Activated T-cell treated with anti-CD3 and anti-CD28 coated beads for 24 hours (primary cell): ENCODE measurements at places on chromosomes 6 and 20.
A peak's percentile ranks its signal among the peaks of the same experiment; 100 is the strongest.

- no peak for DNase-seq
These were observed 751.2 kb downstream of the HDGFL1 start for GRCh38 chr6:23320471-23321015.

GRCh38 chr6:16839631-16840179, 78.4 kb upstream of the ATXN1 start:
- no peak for DNase-seq

GRCh38 chr6:69861986-69862385, 4.4 kb upstream of the COL19A1 start:
- no peak for DNase-seq

DNA sequence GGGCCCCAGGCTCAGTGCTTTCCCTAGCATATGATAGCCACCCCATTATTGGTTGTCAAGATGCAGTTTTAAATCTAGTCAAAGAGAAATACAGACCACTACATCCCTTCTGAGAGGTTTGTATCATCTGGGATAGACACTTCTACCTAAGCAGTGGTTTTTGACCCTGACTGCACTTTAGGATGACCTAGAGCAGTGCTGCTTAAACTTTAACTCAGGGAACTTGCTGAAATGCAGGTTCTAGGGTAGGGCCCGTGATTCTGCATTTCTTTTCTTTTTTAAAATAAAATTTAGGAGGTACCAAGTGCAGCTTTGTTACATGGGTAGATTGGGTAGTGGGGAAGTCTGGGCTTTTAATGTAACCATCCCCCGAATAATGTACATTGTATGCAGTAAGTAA, 18.7 kb downstream of the TM9SF4 start:
- DNase-seq, result no peak

- DNase-seq, result no peak
These were observed 241.1 kb upstream of the TSHZ2 start for GRCh38 chr20:52731093-52731492.

GRCh38 chr6:121971931-121972335, 427.5 kb upstream of the HSF2 start:
- no peak for DNase-seq

DNA sequence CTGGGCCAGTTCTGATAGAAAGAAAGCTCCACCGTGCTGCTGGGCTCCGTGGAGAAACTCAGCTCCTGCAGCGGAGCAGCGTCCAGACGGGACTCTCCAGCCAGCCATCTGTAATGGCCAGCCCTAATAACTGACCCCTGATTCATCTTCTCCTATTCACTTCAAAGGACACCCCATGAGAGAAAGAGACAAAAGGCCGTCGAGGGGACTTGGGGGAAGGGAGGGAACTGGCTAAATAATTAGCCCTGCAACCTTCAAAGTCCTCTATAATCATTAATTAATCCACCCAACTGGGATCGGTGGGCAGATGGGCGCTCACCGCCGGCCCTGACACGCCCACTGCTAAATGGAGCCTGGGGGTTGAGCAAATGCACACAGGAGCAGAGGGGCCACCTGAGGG, 512.4 kb downstream of the CD83 start:
- no peak for DNase-seq

DNA sequence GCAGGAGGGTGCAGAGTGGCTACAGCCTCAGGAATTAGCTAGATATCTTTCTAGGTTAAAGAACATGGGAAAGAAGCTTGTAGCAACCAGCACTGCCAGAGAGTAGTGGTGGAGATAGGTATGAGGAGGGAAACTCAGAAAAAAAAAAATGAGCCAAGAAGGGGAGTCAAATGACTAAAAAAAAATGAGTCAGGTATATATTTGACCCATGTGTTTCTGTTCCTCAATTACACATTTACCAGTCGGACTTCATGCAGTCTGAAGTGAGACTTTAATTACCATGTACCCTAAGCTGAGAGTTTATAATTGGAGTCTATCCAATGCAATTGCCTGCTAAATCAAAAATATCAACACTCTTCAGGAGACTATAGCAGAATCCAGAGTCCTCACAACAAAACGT, 964.6 kb downstream of the HACE1 start:
- no peak for DNase-seq

DNA sequence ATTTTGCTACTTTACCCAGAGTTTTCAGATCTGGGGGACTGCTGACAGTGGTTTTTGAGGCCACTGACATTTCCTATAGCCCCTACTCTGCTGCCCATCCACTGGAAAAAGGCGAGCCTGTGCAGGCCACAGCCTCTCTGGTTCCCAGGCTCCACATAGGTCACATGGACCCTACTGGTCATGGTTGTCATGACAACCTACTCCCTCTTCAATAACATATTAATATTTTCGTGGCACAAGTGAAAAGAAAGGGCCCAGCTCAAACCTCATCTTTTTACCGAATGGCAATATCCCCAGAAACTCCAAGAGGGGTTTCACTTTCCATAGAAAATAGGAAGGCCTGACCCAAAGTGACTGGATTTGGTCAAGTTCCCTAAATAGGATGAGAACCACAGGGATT, 11.0 kb upstream of the FOXO3 start:
- no peak for DNase-seq

DNA sequence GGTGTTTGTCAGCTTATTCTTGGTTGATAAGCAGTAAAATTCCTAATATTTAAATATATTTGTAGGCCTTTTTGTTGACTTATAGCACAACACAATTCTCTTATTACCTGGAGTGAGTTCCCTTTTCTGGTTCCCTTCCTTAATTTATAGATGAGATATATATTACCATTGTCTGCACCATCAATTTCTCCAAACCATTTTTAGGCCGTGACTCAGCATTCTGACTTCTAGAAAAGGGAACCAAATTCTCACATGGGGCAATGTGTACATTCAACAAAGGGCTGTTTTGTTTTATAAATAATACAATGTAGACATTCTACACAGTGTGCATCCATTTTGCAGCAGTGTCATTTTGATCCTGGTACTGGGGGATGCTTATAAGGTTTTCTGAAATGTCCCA, 52.8 kb downstream of the NCOA7 start:
- no peak for DNase-seq

DNA sequence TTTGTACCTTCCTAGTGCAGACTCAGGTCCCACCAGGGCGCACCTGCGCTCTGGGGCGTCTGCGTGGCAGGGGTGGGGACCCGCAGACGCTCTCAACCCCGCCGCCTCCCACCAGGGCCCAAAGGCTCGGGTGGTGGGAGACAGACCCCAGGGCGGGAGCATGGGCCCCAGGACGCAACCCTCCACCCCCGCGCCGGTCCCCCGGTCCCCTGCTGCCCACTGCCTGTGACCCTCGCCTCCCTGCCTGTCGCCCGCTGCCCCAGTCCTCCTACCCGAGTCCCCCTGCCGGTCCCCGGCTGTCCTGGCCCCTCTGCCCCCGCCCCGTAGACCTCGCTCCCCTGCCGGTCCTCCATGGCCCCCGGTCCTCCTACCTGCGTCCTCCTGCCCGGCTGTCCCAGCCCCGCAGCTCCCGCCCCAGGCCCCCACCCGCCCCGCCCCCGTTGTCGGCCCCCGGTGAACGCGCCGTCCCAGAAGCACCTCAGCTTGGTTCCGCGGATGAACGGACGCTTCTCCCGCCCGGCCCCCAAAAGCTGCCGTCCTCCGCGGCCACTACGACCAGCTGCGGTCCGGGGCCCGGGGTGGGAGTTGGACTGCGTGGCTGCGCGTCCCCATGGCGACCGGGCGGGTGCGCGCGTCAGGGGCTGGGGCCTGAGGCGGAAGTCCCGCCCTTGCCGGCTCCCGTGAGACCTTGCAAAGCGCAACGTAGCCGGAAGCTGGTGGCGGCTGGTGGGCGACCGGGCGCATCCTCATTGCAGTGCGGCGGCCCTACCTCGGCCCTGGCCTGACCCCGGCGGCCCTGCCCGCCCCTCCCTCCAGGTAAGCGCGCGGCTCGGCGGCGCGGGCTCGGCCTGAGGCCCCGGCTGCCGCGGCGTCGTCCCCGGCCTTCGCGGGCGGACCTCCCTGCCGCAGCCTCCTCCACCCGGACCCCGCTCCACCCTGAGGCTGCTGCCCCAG, at the start of gene ARFGAP1:
Gene ARFGAP1 (plus strand): TSS at position 709 of the 954 bp plus-strand sequence. CDS start 2,768 bp downstream, outside the sequence.
- peak; percentile 85 for DNase-seq

- DNase-seq, result no peak
These were observed 34.4 kb upstream of the PTPN1 start for GRCh38 chr20:50475681-50476292.

GRCh38 chr20:39503902-39504709, 542.0 kb downstream of the DHX35 start:
- DNase-seq, result no peak

DNA sequence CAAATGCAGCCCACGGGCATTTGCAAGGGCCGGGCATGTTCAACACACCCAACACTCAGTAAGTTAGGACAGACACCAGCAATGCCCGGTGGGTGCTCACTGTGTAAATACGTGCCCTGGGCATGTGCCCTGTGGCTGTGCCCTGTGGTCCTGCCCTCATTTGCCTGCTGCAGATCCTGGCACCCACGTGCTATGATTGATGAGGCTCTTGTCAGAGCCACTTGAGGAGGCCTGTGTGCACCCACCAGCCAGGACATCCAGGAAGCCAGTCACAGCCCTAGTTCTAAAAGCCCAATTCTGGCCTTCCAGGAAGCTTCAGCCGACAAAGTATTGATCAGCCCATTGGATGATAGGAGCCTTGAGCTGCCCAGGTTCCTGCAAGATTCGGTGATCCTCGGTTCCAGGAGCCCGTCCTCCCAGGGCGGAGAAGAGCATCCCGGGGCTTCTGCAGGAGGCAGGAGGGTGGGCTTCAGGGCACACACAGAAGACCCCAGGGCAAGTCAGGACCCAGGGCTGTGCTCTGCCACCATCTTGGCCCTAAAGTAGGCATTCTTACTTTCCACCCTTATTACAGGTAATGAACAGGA, 223.9 kb downstream of the PREX1 start:
- DNase-seq, result no peak

- DNase-seq, result no peak
These were observed 27.6 kb downstream of the KIF25 start for GRCh38 chr6:168024951-168025510.

DNA sequence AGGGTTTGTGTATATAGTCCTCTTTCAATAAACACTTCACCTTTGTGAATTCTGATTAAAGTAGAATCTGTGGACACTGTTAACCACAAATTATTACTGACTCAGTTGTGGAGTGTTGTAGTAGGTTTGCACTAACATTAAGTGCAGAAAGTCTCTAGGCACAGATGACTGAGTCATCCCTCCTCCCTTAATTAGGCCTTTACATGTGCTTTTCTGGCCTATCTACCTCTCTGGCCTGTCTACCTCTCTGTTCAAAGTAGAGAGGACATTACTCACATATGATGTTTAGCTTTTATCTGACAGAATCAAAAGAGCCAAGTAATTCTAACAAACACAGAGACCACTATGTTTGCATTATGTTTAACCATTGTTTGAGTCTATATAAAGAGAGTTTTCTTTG, 783.0 kb downstream of the TENT5A start:
- DNase-seq, result no peak

DNA sequence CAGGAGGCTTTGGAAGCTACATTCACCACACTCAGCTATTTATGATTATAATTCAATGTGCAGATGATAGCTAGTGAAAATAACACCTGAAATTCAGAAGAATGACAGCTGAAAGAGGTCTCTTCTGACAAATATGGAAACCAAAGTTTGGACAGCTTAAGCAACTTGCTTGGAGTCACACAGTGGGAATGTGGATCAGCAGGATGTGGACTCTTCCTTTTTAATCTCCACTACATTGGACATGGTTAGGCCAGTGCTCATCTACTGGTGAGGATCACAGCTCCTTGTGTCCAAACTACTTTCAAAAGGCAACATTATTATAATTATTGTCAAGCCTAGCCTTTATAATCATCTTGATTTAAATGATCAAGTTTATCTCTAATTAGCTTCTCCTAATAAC, 10.4 kb downstream of the TRAPPC3L start:
- DNase-seq, result no peak

DNA sequence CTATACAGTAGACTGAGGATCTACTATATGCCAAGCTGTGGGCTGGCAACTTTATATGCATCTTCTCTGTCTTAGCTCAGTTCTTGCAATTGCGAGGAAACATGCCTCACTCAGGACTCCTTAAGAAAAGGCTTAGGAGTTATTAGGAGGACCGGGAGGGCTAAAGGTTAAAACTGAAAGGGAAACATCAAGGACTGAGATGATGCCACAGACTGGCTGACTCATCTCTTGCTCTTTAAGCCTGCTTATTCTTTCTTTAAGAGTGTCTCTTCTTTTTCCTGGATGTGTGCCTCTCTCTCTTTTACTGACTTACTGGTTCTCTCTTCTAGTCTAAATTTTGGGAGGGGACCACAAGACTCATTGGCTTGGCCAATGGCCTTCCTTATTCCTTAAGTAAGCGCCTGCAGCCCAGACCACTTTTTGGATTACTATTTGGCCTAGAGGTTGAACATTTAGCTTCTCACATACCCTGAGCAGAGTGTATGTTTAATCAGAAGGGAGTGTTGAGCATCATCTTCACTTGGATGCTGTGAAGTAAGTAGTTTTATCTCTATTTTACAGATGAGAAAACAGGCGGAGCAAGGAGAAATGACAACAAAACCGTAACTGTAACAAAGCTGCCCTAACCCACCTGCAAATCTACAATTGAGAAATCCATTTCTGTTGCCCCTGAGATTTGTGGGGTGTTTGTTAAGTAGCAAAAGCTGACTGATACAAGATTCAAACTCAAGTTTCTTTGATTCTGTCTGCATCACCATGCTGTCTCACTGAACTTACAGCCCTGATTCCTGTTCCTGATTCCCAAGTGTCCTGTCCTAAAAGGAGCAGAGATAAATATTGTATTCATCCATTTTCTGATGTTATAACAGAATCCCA, 7.2 kb upstream of the SDC4 start:
- DNase-seq, result no peak

DNA sequence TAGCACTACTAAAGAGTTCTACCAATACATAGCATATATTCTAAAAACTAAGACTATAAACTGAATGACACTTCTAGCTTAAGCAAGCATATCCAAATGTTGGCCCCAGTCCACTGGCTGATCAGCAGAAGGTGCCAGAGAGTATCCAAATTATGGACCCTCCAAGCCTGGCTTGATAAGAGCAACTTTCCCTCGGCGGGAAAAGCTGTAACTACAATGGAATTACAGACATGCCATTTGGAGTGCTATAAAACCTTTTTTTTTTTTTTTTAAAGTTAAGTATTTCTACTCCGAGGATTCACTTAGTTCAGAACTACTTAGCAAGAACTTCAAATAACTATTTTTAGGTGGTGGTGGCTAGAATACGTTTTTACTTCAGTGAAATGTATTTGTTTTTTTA, 94.6 kb downstream of the EPB41L2 start:
- no peak for DNase-seq

- DNase-seq, result no peak
These were observed 138.1 kb downstream of the SOBP start for GRCh38 chr6:107627969-107628368.

GRCh38 chr6:124719913-124720312, 242.3 kb upstream of the RNF217 start:
- no peak for DNase-seq

DNA sequence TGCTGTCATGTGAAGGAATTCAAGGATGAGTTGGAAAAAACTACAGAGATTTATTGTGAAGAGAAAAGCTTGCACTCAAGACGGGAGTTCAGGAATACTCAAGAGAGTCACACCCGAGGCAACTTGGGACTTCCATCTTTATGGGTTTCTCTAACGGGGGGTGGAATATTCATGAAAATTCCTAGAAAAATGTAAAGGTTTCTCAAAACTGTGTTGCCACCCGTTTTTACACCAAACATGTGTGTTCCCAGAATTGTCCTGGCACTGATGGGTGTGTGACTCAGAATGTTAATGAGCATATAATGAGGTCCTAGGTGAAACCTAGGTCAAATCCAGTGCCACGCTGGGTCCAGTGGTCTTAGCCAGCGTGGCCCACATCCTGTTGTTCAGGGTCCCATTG, 381.5 kb downstream of the CDH26 start:
- DNase-seq, result no peak

GRCh38 chr20:25459111-25459830, 51.8 kb downstream of the GINS1 start:
- DNase-seq, result no peak

GRCh38 chr6:42138190-42138589, 4.2 kb downstream of the C6orf132 start:
- DNase-seq, result no peak
